ENCODE measurements at places on chromosomes 2 and 18.

DNA sequence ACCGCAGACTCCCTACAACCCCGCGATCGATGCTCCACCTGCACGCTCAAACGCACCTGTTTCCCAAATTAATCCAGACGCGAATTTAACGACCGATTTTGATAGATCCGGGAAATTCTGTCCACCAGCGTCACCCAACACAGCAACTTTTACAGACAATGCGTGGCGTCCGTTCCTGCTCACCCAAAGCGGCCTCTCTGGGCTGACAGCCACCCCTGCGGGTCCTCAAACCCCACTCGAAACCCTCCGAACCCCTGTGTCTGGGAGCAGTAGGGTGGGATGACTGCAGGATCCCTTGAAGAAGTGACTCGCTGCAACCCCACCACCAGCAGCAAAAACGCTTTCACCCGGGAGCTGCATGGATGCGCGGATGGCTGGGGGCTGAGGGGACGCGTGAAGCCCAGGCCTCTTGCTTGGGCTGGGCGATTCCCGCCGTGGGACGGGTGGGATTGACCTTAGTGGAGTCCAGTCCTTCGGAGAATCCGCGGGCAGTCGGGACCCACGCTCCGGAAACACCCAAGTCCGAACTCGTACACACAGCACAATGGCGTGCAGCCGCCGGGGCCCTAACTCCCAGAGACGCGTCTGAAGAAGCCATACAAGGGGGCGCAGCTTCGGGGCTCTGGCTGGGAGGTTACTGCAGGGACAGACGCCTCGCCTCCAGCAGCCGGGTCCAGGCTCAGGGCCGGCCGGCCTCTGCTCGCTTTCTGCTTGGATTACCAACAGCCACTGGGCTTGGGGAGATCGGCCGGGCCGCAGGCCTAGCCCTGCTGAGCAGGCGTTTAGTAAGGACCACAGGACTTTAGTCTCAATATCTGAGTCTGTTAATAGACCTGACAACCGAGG, 31.1 kb upstream of the ATP6V1B1 start:
- no peak for DNase-seq

DNA sequence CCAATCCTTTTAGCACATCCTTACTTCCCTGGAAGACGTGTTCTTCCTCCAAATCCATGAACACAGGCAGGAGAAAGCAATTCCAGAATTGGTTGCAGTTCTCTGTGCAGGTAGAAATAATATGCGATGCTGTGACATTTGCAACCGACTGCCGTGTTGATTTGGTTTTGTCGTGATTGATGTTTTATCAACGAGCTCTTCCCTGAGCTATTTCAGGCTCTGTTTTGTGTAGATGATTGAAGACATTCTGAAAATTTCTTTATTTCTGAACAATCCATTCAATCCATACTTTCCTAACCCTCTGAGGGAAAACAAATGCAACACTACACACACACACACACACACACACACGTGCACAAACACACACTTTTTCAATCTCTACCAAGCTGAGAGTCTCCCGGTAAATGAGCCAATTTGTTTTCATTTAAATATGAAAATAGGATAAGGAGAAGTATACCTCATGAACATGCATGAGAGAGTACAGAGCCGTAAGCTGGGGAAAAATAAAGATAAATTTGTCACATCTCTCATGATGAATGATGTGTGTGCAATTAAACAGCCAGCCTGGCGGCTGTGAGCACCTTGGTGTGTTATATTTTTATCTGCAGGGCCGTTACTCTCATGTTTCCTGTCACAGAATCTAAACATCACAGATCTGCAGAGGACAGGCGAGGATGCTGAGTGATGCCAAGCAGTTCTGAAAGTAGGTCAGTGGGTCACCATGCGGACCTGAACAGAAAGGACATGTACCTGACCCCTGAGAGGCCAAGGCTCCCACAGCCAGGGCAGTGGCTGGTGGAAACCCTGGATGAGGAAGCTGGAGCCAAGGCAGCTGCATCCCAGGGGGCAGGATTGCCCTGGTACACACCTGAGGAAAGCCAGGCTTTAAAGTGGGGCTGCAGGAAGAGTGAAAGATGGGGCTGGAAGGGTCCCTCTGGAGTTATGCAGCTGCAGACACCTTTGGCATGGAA, 64.8 kb downstream of the PDCL3 start:
- DNase-seq, result no peak

GRCh38 chr2:210460322-210461227, 16.0 kb downstream of the LANCL1 start:
- DNase-seq, result no peak

GRCh38 chr2:235990344-235990743, 177.8 kb downstream of the GBX2 start:
- peak; percentile 25 for DNase-seq

- DNase-seq, result no peak
These were observed 332.2 kb downstream of the SOCS6 start for GRCh38 chr18:70620837-70621612.

Data from NCI-H1694 treated with DMSO at 0.1 percent for 48 hours (cell line).